Transverse colon (tissue), 4 donors: ENCODE measurements at places on chromosomes 16 and 17.

DNA sequence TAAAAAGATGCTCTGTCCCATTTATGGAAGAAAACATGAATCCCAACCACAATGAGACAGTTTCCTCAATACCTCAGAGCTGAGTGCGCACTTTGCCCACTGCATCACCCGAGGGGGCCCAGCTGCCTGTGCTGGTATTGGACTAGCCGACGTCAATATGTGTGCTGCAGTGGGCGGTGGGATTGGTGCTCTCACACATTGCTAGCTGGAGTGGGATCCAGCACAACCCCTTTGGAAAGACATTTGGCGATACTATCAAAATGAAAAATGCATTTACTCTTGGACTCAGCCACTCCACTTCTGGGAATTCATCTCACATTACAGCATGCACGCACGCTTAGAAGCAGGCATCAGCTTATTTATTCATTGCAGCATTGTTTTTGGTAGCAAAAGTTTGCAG lies 289.2 kb upstream of the FOXF1 start:
- no peak for DNase-seq

DNA sequence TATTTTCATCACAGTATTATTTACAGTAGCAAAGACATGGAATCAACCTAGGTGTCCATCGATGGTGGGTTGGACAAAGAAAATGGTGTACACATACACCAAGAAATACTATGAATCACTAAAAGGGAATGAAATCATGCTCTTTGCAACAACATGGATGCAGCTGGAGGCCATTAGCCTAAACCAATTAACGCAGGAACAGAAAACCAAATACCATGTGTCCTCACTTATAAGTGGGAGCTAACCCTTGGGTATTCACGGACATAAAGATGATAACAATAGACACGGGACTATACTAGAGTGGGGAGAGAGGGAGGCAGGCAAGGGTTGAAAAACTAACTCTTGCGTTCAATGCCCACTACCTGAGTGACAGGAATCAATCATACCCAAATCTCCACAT lies 41.0 kb downstream of the MRPS23 start:
- no peak for DNase-seq

DNA sequence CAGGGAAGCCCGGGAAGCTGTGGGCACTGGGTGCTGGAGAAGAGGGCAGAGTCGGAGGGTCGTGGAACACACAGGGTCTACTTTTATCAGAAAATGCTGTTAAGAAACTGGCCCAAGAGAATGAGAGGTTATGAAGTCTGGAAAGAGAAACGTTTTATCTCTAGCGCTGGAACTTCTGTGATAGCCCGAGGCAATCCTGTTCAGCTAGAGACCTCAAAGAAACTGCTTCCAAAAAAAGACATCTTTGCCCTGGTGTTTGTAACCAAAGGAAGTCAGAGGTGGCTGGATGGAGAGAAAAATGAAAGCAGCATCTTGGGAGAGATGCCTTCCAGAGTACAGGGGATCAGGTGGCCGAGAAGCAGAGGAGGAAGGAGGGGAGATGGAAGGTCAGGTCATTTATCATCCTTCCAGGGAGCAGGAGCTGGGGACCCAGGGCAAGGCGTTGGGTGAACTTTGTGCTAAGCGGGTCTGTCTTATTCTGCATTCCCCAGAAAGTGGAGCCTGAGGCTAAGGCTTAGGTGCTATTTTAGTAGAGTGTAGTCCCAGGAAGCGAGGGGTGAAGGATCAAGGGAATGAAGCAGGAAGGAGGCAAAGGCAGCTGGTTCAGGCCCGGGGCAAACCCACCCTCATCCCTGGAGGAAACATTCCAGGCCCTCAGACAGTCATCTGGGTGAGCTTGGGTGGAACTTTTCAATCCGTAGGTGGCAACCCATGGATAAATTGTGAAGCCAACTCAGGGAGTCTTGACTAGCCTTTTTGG lies 66.5 kb downstream of the MGAT5B start:
- no peak for DNase-seq

GRCh38 chr16:68028996-68029395 lies 5.9 kb downstream of the DUS2 start:
- DNase-seq, result no peak

GRCh38 chr17:35089586-35090296 lies 26.2 kb upstream of the RFFL start:
- DNase-seq, result peak; percentile 17

DNA sequence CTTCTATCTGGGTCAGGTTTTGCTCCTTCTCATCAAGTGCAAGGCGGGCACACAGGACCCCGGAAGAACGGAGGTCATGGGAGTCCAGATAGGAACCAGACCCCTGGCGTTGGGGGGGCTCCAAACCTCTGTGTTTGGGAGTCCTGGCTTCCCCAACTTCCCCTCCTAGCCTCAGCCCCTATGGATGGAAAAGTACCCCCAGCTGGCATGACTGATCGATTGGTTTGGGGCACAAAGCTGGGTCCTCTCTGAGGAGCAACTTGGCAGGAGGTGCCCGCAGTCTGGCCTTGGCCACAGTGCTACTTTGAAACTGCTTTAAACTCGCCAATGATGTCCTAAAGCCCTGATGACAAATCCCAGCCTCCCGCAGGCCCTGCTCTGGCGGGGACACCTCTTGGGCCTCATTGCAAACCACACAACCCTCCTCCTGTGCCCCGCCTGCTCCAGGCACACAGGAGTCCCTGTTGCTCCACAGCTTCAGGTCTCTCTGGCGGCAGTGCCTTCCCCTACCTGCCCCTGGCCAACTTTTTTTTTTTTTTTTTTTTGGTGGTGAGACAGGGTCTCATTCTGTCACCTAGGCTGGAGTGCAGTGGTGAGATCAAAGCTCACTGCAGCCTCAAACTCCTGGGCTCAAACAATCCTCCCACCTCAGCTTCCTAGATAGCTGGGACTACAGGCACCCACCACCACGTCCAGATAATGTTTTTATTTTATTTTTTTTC lies 38.0 kb upstream of the SNN start:
- DNase-seq, result no peak

DNA sequence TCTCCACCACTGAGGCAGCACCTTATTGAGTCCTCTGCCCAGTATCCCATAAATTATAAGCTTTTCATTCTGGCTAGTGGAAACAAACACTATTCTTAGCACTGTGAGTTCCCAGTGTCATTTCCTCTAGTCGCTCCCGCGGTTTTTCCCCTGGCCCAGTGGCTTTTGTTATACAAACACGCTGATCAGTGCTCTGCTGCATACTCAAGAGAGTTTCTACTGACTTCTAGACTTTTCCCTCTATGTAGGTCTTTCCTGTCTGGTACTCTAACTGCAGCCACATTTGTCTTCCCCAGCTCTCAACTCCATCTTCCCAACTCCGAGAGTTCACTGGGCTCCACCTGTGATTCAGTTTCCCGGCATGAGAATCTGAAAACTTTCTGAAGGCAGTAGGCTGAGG lies 556.6 kb upstream of the SALL1 start:
- DNase-seq, result no peak

DNA sequence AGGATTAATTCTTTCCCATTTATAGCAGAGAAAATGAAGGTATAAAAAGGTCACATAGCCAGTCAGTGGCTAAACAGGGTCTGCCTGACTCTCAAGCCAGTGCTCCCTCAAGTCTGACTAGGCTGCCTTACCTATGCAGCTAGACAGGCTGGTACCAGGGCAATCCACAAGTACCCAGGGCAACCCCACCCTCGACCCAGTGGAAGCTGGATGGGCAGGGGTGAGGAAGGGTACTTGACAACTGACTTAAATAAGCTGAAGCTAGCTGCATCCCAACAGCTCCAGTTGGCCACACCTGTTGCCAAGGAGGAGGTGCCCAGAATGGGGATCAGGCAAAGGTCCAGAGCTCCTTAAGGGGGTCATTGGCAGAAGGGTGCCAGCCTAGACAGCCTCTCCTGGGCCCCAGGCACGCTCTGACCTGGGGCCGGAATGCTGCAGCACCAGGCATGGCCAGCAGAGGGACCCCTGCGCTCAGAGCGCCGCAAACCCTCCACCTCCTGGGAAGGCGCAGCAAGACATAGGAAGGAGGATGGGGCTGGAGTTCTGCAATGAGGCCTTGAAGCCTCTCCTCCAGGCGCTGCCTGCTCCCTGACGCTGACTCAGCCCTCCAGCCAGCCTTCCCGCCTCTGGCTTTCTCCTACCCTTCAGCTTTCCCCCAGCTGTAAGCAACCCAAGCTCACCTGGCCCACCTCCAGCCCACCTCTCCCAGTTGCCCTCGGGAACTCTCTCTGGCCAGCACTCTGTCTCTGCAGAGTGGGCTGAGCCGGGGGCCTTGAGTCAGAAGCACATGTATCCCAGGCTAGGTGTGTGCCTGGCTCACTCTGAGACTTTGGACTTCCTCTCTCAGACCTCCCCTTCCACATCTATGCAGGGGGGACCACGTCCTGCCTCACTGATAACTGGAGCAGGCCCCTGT lies 28.8 kb downstream of the MPP2 start:
- DNase-seq, result peak; percentile 82

DNA sequence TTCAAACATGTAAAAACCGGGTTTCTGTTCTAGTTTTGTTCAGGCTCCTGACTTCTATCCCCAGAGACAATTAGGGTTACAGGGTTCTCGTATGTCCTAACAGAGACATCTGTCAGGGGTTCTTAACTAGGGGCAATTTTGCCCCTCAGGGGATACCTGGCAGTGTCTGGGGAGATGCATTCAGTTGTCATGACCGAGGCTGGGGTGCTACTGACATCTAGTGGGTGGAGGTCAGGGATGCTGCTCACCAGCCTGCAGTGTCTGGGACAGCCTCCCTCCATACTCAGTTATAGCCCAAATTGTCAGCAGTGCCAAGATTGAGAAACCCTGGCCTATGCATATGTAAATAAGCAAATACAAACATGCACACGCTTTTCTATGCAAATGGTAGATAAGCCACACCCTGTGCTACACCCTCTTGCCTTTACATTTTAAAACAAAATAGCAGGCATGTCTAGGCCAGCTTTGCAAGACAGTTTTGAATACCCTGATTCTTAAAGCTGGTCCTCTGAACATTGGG lies 37.4 kb downstream of the CLEC16A start:
- DNase-seq, result no peak

- no peak for DNase-seq
Observed at GRCh38 chr17:16529906-16530305, 37.9 kb upstream of the LRRC75A start.

DNA sequence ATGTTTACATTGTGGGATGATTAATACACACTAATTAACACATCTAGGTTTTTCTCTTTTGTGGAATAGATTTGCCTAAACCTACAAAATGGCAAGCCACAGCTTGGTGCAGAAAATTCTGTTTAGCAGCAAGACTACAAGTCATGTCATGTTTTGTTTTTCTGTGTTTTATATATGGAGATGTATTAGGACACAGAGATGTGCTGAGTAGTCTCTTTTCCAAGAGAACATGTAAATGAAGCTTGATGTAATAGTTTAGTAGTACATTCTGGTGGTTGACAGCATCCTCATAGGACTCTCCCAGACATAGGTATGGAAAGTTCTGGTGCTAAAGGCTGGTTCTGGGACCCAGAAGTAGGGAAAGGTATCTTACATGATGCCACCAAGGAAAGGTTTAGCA lies 1345.4 kb downstream of the CDH11 start:
- no peak for DNase-seq

- no peak for DNase-seq
Observed at GRCh38 chr17:74851612-74852236, 8.0 kb downstream of the GRIN2C start.

GRCh38 chr16:13873835-13874438 lies 46.0 kb upstream of the ERCC4 start:
- DNase-seq, result no peak

- DNase-seq, result peak; percentile 23
Observed at GRCh38 chr17:82593590-82594087, 54.6 kb downstream of the WDR45B start.

DNA sequence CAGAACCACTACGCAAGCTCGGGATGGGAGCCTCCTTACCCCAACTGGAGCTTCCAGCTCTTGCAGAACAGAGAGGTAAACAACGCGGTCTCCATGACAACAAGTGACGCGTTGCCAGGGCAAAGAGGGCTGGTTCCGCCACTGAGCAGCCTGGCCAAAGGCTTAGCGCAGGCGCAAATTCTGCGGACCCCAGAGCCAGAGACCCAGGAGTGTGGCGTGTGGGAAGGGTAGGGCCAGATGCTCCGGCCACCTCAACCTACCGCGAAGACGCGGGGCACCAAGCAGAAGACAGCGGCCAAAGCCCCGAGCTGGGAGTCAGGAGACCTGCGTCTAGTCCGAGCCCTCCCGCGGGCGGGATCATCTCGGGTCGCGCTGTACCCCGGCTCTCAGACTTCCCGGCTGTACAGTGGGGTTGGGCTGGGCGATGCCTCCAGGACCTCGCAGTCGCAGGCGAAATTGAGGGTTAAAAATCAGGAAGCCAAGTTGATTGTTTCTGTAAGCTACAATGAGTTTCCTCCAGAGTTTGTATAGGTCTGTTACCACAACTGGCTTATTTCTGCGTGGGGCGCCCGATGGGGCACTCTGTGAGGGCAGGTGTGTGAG lies at the start of gene TEKT1:
Gene TEKT1 (minus strand): TSS at position 69 of the 603 bp plus-strand sequence. CDS start 1,353 bp downstream, outside the sequence.
- DNase-seq, result peak; percentile 65

DNA sequence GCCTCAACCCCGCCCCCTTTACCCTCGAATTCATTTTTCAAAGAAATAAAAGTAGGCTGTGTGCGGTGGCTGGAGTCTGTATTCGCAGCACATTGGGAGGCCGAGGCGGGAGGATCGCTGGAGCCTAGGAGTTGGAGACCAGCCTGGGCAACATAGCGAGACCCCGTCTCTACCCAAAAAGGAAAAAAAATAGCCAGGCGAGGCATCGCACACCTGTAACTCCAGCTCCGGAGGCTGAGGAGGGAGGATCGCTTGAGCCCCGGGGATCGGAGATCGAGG lies 671 bp upstream of the TOP2A start:
- no peak for DNase-seq

DNA sequence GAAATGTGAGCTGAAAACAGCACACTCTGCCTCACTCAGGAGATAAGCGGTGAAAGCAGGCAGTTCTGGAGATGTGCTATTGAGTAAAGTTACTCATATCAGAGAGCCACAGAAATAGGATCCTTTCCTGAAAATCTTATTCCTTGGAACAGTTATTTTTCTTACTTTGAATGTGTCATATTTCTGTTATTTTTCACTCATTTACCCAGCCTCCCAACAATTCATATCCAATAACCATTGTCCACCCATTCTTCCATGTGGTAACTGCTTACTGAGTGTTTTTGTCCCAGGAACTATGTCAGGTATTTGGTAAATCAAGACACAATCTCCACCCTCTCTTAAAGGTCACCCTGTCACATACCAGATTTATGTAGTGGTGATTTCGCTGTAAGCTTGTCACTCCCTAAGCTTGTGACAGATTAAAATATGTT lies 144.9 kb downstream of the PARN start:
- no peak for DNase-seq

DNA sequence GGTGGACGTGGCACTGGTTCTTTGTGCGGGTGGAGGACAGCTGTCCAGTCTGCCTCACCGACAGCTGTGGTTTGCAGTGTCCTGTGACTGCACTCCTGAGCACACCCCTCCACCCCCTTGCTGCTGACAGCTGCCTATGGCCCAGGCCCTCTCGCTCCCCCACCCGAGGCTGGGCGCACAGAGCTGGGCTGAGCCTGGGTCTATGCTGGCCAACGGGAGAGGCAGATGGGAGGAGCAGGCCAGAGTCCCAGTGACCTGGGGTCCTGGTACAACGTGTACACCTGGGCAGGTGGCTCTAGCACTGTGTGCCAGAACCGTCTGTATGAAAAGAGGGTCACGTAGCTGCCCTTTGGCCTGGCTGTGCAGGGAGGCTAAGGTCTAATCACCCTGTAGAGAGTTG lies 30.5 kb downstream of the BAIAP2 start:
- no peak for DNase-seq
